ENCODE measurements at places on chromosomes 5 and 9.

DNA sequence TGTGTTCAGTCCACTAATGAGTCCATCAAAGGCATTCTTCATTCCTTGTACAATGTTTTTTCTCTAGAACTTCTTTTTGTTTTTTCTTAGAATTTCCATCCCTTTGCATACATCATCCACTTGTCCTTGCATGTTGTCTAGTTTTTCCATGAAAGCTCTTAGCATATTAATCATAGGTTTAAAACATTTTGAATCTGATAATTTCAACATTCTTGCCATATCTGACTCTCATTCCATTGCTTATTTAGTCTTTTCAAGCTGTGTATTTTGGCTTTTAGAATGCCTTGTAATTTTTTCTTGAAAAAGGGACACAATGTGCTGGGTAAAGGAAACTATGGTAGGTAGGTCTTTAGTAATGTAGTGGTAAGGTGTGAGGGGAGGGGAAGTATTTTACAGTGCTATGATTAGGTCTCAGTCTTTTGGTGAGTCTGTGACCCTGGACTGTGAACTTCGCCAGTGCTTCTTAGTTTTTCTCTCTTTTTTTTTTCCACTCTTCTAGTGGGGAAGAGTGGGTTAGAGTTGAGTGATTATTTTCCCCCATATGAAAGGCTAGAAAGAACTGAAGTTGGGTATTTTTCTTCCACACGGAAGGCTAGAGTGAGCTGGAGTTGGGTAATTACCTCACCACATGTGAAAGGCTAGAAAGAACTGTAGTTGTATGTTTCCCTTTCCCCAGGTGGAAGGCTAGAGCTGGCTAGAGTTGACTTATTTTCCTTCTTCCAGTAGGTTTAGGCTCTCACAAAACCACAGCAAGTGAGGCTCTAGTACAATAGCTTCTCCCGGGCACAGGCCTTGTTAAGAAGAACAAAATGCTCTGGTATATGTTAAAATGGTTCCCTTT, 172.1 kb downstream of the SNX18 start:
- DNase-seq, result no peak

DNA sequence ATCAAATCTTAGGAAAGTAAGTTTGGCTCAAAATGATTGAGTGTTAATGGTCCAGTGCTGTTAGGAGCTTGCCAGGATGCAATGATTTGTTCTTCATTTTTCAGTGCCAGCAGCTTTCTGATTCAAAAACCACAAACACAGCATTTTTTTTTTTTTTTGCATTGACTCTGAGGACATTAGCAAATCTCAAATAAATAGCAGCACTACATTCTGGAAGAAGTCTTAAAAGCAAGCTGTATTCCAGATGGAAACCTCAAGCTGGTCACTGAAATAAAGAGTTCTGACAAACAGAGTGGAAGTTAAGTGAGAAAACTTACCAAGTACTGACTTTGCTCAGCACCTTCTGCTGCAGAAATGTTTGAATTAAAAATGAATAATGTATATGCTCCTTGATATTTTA, 1653.1 kb upstream of the CDH9 start:
- no peak for DNase-seq

GRCh38 chr5:135348918-135349317, 50.1 kb downstream of the MACROH2A1 start:
- DNase-seq, result no peak

GRCh38 chr5:62538017-62538942, 40.3 kb upstream of the LRRC70 start:
- no peak for DNase-seq

- DNase-seq, result no peak
Measured at GRCh38 chr5:97635553-97635952, 452.5 kb upstream of the RIOK2 start.

DNA sequence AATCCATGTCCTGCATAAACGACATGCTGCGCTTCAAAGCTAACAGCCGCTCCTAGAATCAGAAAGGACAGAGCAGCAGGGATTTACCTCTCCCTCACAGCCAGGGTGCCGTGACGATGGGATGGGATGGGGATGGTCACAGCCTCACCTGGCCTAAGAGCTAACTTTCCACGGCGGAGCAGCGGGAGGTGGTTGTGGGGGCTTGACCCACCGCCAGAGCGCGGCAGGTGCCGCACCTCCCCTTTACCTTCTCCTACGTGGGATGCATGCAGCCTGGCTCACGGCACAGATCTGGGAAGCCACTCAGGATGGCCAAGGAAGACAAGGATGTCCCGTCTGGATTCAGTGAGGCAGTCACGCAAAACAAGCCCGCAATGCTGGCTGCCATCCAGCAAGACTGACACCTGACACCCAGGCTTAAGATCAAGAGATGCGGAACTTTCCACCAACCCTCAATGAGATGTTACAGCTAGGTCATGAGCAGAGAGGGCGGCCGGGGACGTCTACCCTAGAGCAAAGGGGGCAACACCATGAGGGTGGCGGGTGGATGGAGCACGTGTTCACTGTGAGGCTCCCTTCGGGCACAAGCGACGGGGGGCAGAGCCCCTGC, 5.8 kb downstream of the BRD9 start:
- no peak for DNase-seq

GRCh38 chr9:86968258-86968920, 21.1 kb upstream of the GAS1 start:
- no peak for DNase-seq

GRCh38 chr9:85421641-85422040, 320.1 kb downstream of the AGTPBP1 start:
- DNase-seq, result no peak

- DNase-seq, result no peak
Measured at GRCh38 chr9:116646661-116647514, 40.2 kb upstream of the TRIM32 start.

DNA sequence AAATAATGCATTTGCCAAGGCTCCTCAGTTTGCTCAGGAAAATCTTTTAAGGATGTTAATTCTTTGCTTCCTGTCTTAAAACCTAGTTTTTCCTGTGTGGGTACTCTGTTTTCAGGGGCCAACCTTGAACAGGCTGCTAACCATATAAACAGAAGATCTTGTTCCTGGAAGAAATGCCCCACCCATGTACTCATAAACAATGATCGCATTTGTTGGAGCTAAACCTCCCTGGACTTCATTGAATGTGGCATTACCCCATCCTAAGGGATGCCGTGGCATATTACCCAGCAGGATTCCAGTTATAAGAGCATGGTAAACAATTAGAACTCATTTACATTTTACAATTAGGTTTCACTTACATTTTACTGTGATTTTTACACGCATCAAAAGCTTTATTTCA, 436.0 kb downstream of the ZNF608 start:
- no peak for DNase-seq

DNA sequence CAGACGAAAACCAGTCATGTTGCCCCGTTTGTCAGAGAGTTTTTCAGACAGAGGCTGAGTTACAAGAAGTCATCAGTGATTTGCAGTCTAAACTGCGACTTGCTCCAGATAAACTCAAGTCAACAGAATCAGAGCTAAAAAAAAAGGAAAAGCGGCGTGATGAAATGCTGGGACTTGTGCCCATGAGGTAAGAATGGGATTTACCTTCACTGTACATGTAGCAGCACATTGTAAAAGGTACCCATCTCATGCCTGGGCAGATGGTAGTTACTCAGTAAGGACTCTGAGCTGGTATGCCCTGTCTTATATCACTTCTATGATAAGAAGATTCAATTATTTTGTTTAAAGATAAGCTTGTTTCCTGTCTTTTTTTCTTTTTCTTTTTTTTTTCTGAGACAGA, 38.8 kb downstream of the RAD50 start:
- DNase-seq, result no peak

- DNase-seq, result peak; percentile 63
Measured at GRCh38 chr9:95494416-95495371, 22.1 kb downstream of the PTCH1 start.

GRCh38 chr5:10581867-10582511, 18.1 kb downstream of the ANKRD33B start:
- DNase-seq, result no peak
